ENCODE measurements at places on chromosomes 12 and 14.

DNA sequence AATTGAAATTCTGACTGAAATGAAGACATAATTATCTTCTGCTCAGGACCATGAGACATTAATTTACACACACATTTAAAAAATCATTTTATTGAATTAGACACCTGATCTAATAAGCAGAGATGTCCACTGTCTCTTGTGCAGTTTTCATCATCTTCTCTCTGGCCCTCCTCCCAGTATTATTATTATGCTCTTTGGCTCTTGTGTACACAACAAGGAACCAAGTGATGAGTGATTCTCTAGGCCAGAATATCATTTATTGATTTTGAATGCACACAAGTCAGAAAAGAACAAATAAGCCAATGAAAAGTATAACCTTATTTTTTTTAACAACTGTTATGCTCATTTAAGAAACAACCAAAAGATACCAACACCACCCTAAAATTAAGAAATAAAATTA is 244.7 kb upstream of the KRR1 start:
- DNase-seq, result no peak

DNA sequence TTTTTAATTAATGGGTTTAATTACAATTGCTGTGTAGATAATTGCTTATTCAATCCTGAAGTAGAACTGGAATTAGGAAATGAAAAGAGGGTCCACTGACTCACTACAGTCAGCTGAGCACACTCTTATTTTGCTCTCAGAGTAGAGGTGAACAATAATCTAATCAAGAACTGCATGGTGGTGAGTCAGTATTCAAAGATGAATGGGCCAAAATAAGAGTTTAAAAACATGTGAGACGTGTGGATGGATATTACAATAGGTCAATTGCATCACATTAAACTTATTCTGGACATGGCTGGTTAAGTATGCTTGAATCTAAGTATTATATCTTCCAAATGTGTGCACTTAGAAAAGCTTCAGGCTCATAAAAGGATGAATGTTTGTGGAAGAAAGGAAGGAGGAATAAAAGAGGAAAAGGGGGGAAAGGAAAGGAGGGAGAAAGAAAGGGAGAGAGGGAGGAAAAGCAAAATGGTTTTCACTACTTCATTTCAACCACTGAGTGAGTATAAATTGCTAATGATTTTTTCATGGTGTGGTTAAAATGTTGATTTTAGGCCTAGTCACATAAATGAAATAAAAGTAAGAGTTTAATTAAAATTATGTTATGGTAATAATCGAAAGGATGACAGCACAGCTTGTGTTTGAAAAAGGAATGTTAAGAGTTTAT is 27.0 kb upstream of the EEA1 start:
- no peak for DNase-seq

GRCh38 chr12:90229407-90230170 is 521.0 kb upstream of the ATP2B1 start:
- no peak for DNase-seq

DNA sequence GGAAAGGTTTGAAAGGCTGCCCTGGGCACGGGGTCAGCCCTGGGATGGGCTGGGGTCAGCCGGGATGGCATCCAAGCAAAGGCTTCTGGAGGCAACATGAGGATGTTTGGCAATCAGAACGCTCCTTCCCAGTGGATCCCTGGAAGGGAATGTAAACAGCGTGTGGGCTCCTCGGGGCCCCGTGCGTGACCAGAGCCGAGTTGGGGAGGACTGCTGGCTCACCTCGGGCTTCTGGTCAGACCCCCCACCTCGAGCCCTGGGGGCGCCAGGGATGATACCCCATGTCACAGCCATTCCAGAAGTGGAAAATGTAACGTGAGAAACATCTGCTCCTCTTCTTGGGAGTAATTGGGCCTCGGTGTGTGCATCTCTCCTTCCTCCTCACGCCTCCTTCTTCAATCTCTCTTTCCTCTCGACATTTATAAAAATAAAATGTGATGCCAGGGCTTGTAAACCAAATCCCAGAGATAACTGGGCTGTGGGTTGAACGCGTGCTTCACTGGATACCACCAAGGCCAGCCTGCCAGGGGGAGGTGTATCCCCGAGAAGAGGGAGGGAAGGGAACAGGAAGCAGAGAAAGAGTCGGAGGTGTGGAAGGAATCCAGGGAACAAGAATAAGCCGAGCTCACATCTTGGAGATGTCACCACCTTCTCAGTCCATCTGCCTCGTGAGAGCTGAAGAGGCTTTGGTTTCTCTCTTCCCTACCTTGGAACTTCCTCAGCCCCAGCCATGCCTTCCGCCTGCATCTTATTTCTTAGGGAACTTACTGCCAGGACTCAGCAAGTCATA is 144.8 kb downstream of the NUAK1 start:
- DNase-seq, result no peak

- DNase-seq, result no peak
Measured at GRCh38 chr12:6823182-6824084, 1.8 kb downstream of the GPR162 start.

DNA sequence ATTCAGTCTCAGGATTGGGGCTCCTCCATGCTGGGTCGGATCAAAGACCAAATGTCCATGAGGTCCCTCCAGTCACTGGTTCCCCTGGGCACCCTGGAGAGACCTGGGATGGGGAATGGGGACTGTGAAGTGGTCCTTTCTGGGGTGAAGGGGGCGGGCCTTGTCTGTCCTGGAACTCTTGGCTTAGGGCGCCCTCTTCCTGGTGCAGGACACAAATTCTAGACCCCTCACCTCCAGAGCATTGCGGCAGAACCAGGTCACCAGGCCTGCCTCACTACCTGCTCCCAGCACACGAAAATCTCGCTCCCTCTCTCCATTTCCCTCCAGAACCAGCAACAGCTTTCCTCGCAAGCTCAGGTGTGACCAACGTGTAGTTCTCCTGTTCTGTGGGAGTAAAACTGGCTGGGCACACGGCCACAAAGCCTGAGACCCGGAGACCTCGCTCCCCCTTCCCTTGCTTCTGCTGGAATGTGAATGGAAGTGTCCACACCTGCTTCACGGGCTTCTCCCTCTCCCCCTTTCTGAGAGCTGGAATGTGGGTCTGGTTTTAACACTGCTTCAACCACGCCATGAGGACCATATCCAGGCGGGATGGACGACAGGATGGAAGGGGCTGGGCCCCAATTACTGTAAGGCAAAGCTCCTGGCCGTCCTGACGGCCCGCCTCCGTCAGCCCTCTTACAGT is 112.7 kb downstream of the SCARB1 start:
- DNase-seq, result no peak

GRCh38 chr12:81208187-81208911 is 130.5 kb downstream of the ACSS3 start:
- no peak for DNase-seq

DNA sequence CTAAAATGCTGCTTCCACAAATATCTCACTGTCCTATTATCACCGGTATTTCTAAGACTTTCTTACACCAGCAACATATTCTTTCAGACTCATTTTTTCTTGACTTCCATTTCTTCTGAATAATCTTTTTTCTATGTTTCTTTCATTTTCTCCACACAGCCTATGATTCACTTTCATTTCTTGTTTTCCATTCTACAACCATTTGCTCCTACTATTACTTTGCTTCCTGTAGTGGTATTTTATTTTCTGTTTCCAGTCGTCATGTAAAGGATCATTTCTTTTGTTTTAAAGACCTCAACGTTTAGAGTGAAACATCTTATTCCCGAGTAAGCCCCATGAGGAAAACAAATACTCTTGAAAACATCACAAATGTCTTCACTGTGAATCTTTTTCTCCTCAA is 182.2 kb upstream of the MDGA2 start:
- no peak for DNase-seq

DNA sequence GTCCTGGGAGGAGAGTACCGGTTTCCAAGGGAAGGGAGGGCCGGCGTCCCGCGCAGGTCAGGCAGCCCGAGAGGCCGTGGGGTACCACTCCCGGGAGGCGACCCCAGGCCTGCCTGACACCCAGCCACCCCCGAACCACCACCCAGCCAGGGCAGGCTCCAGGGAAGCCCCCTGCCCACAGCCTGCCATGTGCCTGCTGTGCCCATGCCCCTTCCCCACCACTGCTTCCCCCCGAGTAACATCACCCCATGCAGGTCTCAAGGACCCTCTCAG is 2.3 kb downstream of the NUDT14 start:
- no peak for DNase-seq

GRCh38 chr12:66409195-66409871 is 107.0 kb downstream of the HELB start:
- no peak for DNase-seq

GRCh38 chr14:89190765-89191513 is 226.1 kb downstream of the FOXN3 start:
- DNase-seq, result no peak

DNA sequence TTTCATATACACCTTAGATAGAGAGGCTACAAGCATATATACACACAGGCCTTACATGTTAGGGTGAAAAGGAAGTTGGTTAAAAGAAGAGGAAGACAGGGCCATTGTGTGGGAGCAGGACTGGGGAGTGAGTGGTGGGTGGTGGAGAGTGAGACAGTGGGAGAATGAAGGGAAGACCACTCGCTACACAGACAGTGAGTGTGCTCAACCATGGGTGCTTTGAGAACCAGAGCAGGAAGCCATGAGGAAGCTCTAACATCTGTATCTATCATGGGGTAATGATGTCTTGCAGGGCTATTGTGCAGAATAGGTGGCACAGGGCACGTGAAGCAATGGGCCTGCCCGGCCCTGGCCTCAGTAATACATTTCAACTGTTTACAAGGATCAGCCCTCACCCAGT is 11.4 kb upstream of the KRT74 start:
- DNase-seq, result peak; percentile 23

- DNase-seq, result no peak
Measured at GRCh38 chr12:58727521-58727920, 192.8 kb downstream of the LRIG3 start.

GRCh38 chr12:61654698-61655097 is 605.5 kb upstream of the USP15 start:
- DNase-seq, result no peak

- DNase-seq, result no peak
Measured at GRCh38 chr12:94622475-94622874, 27.9 kb downstream of the TMCC3 start.

GRCh38 chr12:125259178-125259867 is 194.1 kb downstream of the AACS start:
- no peak for DNase-seq

GRCh38 chr14:105091517-105092170 is 26.4 kb upstream of the GPR132 start:
- peak; percentile 97 for DNase-seq
